ENCODE measurements at places on chromosomes 13 and 19.

- DNase-seq: no peak
Observed at GRCh38 chr19:29562299-29563297, 36.8 kb downstream of the VSTM2B start.

DNA sequence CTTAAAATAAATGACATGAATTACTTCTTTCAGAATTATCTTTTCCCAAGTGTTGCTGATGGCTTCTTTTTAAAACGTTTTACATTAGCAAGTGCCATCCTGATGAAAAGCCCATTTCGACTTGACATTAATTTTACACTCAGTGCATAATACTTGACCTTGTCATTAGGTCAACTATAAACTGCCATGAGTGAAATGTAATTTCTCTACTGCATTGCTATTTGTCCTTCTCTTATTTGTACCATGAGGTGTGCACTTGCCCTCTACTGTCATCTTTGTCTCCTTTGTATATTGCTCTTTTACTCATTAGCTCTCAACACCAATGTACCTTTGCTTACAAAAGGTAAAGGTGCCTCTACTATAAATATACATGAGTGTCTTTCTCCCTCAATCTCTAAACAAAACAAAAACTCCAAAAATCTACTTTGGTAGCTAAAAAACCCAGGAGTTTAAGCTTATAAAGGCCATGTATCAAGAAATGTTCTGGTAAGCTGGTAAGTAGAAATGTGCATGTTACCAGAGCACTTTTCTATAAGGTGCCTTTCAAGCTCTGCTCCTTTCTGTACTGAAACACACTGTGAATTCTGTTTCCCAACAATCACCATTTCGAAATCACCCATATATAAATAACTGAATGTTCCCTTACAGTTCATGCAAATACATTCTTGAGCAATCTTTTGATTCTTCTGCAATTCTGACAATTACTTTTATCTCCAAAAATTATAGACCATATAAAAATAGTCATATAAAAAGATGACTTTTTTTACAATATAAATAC is 351.4 kb downstream of the SLITRK5 start:
- no peak for DNase-seq

DNA sequence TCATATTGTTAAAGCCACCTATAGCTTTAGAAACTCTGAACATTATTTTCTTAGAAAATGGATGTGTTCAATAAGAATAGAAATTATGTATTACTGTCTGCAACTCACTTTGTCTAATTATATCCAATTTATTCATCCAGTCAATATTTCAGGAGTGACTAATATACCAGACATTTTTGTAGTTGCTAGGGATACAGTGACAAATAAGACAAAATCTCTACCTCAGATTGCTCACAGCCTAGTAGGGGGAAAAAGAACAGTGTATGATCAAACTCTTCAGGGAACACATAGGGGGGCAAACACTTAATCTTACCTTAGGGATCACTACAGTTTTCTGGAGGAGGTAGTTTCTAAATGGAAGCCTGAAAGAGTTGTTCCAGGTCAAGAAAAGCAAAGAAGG is 8.6 kb downstream of the BRCA2 start:
- DNase-seq: no peak

GRCh38 chr19:28239270-28239669 is 973.7 kb downstream of the UQCRFS1 start:
- no peak for DNase-seq

GRCh38 chr19:8216357-8216756 is 7.2 kb downstream of the CERS4 start:
- DNase-seq: no peak

DNA sequence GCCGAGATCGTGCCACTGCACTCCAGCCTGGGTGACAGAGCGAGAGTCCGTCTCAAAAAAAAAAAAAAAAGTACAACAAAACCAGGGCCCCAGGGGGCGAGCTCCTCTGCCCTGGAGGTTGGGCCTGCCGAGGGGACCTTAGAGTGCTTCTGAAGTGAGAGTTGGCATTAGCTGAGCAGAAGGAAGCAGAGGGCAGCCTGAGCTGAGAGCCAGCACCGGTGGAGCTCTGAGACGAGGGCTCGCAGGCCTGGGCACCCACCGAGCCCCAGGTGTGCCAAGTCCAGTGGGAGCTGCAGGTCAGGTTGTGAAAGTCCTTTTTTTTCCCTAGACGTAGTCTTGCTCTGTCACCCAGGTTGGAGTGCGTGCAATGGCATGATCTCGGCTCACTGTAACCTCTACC is 46.0 kb downstream of the KDM4B start:
- no peak for DNase-seq

GRCh38 chr19:6969490-6969889 is 51.7 kb downstream of the MBD3L2B start:
- DNase-seq: no peak

GRCh38 chr13:86882835-86883234 is 788.3 kb upstream of the SLITRK5 start:
- no peak for DNase-seq

GRCh38 chr13:102555914-102556553 is 40.8 kb upstream of the TPP2 start:
- no peak for DNase-seq

GRCh38 chr13:30499338-30499737 is 33.6 kb upstream of the HMGB1 start:
- no peak for DNase-seq

- no peak for DNase-seq
Observed at GRCh38 chr19:5103061-5103701, 134.3 kb downstream of the KDM4B start.

GRCh38 chr13:96844195-96844594 is 150.1 kb downstream of the OXGR1 start:
- no peak for DNase-seq

DNA sequence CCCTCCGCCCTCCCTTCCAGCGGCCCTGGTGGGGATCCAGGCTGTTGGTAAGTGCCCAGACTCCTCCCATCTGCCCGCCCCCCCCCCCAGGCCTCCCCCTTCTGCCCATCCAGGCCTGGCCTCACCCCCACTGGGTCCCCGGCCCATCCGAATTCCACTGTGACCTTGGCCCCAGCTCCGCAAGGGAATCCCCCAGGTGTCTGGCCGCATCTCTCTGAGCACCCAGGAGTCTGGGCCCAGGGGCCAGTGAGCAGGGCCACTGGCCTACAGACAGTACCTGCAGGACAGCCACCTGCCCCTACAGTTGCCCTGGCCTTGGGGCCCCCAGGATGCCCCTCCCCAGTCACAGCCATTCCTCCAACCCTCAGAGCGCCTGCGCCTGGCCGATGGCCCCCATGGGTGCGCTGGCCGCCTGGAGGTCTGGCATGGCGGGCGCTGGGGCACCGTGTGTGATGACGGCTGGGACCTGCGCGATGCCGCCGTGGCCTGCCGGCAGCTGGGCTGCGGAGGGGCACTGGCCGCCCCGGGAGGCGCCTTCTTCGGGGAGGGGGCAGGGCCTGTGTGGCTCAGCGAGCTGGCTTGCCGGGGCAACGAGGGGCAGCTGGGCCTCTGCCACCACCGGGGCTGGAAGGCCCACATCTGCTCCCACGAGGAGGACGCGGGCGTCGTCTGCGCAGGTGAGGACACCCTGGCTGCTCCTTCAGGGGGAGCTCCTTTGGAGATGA is 912 bp downstream of the SSC5D start:
- DNase-seq: no peak

DNA sequence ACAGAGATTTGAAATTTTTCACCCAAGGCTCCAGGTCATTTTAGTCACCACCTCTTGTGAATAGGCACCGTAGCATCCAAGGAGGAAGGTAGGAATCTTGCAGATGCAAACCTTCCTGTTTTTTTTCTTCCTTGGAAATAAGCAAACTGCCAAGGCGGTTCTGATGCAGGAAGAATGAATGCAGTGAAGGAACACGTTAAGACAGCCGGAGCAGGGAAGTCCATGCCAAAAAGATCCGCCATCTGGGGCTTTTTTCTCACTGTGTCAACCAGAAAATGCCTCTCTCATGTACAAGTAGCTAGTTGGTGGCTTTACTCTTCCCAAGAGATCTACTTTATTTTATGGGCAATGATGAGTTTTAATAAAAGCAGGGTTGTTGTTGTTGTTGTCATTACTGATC is 142.4 kb downstream of the ZIC5 start:
- DNase-seq: no peak

DNA sequence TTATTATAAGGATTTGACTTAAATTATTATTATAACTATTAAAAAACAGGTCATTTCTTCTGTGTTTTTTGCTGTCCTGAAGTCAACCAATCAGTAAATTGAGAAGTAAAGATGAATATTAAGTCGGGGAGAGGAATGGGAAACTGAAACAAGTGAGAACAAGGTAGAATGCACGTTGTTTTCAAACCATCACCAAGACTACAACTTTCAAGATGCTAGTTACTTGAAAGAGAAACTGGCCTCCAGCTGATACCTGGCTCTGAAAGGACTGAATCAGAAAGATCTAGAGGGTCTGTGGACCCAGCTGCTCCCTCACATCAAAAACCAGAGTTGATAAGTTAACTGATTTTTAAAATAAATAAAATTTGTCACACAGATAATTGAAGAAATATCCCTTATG is 1301.5 kb upstream of the ATXN8OS start:
- no peak for DNase-seq

DNA sequence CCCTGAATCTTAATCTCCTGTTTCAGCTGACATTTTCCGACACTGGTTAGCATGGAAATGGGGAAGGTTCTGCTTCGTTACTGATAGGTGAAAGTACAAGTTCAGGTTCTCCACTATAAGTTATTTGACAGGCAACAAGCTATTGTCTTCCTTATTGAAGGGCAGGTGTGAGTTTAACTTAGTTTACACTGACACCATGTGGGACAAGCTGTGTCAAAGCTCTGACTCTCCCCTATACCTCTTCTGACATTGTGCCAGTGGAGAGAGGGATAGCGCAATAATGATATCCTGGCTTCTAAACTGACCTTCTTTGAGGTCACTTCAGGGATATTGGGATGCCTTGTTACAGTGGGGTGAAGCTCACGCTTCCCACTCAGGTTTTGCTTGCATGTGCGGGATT is 587.0 kb upstream of the SLITRK5 start:
- no peak for DNase-seq

- DNase-seq: no peak
Observed at GRCh38 chr13:34372581-34372980, 554.6 kb downstream of the RFC3 start.
